Liver (tissue), 10 donors: ENCODE measurements at places on chromosomes 2 and 18. TPM values are rescaled to one million over a fixed set of nuclear protein-coding genes. Genes with fewer than 3 reads are reported as not detected.

Gene SCYGR4
- not detected for total RNA-seq

Gene SLC5A6
- total RNA-seq = 100 TPM

Gene DSC1
- not detected for total RNA-seq

Gene PCARE
- total RNA-seq = not detected

Gene SLC4A5
- 0.42 TPM for total RNA-seq

Gene ATRAID
- 44.9 TPM for total RNA-seq

Gene IL37
- not detected for total RNA-seq

DNA sequence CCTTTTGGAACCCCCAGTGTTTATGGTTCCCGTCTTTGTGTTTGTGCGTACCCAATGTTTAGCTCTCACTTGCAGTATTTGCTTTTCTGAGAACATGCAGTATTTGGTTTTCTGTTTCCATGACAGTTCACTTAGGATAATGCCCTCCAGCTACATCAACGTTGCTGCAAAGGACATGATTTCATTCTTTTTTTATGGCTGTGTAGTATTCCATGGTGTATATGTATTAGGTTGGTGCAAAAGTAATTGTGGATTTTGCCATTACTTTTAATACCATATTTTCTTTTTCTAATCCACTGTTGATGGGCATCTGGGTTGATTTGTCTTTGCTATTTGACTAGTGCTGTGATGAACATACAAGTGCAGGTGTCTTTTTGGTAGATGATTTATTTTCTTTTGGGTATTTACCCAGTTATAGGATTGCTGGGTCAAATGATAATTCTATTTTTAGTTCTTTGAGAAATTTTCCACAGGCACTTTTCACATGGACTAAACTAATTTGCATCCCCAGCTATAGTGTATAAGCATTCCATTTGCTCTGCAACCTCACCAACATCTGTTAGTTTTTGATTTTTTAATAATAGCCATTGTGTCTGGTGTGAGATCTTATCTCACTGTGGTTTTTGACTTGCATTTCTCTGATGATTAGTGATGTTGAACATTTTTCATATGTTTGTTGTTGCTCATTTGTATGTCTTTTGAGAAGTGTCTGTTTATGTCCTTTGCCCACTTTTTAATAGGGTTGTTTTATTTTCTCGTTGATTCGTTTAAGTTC, 63.6 kb downstream of the CERS6 start:
- DNase-seq = no peak

GRCh38 chr18:47870605-47871004, 59.9 kb downstream of the SMAD2 start:
- DNase-seq = no peak

GRCh38 chr2:215347878-215348277, 36.0 kb downstream of the ATIC start:
- no peak for DNase-seq

- DNase-seq = no peak
Observed at GRCh38 chr18:47113796-47114540, 36.3 kb downstream of the HDHD2 start.

DNA sequence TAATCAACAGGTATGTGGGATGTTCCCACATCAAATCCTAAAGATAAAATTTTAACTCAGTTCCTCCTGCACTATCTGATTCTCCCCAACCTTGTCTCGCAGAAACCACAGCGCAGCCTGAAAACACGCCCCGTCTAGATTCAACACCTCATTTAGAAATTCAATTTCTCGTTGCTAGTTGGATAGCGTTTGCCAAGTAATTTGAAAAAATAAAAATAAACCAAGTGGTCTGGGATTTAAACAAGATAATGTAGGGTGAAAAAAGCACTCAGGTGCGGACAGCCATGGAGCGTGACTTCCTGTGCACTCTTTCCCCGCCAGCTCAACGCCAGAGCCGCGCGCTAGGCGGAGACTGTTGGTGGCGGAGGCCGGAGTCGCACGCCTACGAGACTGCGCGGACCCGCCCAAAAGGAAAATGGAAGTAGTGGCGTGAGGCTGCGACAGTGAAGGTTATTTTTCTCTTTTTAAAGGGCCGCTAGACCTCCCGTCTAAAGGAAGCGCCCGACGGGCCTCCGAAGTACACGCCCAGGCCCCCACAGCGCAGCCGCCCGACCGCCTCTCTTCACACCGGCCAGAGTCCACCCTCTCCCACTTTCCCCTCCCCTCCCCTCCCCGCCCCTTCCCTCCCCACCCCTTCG, 615 bp upstream of the CCNT2 start:
- DNase-seq = no peak

DNA sequence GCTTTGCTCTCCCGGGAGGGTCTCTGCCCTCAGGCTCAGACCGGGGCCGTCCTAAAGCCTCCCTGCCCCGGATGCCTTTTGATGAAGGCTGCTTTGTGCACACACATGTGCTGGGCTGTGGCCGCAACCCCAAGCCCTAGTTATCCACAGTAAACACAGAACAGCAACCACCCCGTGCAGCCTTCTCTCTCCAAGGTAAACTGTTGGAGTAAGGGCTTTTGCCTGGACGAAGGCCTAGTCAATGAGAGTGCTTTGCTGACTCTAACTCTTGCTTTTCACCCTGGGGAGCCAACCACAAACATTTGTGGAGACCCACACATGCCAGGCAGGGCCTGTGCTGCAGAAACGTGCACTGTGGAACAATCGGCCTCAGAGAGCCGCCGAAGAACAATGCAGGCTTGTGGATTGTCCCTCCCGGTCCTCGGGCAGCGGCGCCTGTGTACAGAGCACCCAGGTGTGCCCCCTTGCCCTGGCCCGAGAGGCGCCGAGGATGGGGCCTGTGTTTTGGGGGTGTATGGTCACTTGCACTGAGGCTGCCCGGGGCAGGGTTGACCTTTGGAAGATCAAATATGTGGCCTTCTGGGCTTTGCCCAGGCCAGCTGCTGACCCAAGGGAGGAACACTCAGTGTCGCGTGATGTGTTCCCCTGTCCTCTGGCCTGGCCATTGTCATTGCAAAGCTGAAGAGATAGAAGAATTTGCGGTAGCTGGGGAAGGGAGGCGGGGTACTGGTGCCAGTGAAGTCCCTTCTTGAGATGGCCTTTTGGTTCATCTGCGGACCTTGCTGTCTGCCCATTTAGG, 37.0 kb downstream of the CTIF start:
- no peak for DNase-seq

DNA sequence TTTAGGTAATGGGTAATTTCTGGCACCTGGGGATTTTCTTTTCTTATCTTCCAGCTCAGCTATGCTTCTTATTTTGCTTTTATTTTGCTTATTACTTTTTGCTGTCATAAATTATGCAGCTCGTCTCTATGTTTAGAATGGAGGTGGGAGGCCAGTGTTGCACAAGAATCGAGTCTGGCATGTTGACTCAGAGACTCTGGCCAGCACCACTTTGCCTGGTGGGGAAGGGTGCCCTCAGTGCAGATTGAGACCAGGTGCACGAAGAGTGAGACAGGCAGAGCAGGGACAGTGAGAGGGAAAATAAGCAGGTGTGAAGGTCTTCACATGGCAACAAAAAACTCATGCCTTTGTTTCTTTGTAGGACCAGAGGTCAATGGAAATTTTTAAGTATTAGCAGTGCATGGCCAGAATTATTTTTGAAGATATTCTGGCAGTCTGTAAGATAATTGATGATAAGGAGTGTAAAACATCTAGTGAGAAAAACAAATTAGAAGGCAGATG, 59.2 kb upstream of the SLC5A7 start:
- no peak for DNase-seq
